Activated gamma-delta T cell treated with anti-CD3 and anti-CD28 coated beads, Interleukin-2, amount 50 U/mL, for 16 hours (primary cell): ENCODE measurements at places on chromosomes 1 and 21.

DNA sequence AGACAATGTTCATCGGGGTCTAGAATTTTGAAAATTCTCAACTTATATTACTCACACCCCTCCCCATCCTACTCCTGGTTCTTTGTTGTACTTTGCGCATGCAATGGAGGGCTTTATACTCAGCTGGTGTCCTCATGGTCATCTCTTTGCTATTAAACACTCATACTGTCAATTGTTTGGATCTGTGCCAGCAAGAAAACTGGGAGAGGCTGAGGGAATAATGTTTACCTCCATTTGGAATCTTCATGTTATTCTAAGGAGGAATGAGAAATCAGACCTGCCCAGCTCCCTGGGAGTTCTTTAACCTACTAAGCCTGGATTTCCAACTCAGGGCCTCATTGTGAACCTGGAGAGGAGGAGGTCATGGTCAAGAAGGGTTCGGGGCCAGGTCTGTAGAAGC lies 143.9 kb upstream of the DNAH14 start:
- no peak for DNase-seq

- DNase-seq = no peak
Measured at GRCh38 chr1:57638239-57638638, 214.4 kb upstream of the DAB1 start.

DNA sequence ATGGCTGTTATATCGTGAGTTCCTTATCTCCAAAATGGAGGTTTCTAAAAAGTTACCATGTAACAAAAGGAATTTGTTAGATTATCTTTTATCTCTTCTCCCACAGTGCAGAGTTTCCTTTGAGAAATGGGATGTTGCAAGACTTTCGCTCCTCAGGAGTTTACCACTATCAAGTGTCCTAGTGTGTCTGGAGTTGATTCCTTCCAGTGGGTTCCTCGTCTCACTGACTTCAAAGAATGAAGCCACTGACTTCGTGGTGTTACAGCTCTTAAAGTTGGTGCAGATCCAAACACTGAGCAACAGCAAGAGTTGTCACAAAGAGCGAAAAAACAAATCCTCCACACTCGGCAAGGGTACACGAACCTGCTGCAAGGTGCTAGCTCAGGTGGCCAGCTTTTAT lies 37.0 kb downstream of the SPAG17 start:
- no peak for DNase-seq

- DNase-seq = no peak
Measured at GRCh38 chr1:247345881-247346280, 14.2 kb upstream of the ZNF496 start.

DNA sequence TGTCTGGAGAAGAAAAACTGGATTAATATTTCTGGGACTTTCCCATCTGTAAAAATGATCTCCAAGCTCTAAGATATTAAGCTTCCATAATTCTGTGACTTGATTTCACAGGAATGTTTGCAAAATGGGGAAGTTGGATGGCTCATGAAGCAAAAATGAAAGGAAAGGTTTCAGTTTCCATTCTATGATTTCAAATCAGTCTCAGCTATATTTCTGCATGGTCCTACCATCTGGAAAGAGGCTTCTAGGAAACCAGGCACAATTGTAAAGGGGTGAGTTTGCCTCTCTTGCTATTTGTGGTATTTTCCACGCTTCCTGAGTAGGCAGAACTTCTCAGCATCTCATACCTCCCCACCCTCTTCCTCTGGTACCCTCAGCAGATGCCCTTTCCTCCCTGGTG lies 22.4 kb upstream of the ACTN2 start:
- DNase-seq = no peak

DNA sequence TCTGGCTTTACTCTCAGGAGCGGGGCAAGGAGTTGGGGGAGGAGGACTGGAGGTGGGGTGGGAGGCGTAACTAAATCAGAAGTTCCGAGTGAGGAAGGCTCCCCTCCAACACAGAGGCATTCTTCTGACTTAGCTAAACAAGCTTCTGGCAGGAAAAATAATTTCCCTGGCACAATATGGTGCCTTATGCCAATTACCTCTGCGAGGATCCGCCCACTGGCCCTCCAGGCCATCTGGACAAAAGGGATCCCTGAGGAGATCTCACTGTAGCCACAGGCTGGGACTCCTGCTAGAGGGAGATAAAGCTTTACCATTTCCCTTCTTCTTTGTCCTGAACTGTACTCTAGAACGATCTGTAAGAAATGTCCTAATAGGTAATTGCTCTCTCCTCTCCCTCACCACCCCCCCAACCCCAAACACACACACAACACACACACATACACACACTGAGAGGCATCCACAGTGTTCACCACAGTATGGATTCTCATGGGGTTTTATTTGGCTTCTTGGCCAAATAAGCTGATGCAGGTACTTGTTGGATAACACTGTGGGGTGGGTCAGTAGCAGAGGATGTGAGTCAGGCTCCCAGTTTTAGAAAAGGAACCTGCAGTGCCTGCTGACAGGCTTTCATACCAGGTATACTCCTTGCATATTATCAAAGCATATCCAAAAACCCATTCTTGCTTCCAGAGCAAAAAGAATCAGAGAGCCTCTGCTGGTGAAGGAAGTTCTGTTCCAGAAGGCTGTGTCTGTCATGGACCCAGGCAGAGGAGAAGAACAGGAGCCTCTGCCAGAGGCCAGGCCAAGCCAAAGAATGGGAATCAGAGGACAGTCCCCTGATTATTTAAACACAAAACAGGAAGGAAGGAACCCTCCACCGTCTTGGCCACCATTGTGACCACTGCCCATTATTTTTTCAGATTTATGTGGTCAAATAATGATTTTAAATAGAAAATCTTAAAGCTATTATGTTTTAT lies 169.1 kb downstream of the C1orf21 start:
- no peak for DNase-seq

DNA sequence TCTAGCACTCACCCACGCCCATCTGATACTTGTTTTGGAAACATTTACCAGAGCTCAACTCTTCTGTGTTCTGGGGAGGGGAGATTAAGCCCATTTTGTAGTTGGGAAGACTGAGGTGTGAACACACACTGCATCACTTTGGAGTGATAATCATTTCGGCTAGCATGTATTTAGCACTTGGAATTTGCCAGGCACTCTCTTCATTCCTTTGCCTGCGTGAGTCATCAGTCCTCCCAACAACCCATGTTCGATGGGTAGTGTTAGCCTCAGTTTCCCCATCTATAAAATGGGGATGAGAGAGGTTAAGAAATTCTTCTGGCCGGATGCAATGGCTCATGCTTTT lies 182.8 kb upstream of the TMEM51 start:
- no peak for DNase-seq

DNA sequence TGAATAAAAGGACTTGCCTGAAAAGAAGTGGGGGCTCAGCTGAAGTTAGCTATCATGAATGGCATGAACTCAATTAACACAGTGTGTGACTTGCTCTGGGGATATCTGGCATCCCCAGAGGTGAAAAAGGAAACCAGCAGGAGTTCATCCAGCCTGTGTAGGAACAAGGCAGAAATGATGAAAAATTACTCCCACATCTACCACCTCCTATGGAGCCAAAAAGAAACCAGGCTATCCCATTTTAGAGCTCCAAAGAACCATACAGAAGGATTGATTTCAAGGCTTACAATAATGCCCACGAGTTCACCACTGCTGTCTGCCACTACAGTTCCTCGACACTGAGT lies 25.3 kb downstream of the TP53BP2 start:
- DNase-seq = no peak

DNA sequence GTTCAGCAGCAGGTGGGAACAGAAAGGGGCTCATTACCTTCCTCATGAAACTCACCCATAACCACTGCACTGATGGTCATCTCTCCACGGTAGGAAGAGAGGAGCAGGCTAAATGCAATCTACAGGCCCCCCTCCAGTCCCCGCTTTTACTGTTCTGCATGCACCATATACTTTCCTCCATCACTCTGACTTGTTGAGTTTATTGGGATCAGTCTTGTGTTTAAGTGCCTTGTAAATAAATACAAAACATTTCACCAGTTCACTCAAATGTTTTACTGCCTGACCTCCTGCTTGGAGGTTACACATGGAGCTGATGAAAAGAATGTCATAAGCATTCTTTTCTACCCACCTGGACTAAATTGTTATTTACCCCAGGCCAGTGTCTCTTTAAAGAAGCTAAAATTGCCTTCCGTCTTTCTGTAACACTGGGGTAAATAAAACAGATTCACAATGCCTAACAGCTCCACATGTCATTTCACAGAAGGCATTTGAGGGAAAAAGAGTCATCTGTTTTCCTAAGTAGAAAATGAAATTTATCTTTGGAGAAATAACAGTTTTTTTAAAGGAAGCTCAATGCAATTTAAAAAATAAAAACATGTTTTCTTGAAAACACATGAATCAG lies 30.7 kb downstream of the PTPN14 start:
- DNase-seq = no peak

- DNase-seq = no peak
Measured at GRCh38 chr1:230627767-230628166, 14.5 kb upstream of the COG2 start.

DNA sequence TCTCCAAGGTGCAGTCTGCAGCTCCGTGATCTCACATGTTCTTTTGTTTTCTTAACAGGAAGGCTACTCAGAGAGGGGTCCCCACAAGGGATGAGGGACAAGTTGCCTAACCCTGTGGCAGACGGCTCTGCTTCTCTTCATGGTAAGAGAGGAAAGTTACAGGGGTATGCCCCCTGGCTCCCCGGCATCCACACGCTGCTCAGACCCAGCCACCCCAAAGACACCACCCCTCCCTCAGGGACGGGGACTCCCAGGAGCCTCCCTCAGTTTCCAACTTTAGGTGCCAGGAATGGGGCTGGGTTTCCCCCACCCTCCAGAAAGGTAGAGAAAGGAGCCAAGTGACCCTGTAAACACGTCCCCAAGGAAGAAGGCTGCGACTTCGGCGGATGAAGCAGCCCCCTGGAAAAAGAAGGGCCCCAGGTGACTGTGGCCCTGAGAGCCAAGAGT lies 19.7 kb downstream of the OPTC start:
- no peak for DNase-seq

- no peak for DNase-seq
Measured at GRCh38 chr1:35894183-35894582, 11.2 kb downstream of the AGO1 start.

DNA sequence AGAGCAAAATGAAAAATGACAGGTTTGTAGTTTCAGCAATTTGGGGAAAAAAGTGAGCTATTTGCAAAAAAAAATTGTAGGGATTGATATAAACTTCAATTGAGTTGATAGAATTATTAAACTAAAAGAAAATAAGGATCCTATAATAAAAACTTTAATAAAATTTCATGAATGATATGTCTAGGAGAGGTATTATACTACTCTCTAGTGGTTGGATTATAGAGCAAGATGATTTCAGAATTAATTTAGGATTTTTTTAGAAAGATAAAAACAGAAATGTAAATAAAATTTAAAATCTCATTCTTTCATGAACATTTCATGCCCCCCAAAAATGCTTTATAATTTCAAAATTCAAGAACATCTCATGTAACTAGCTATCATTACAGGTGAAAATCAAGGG lies 430.4 kb downstream of the DSCAM start:
- no peak for DNase-seq

GRCh38 chr1:22680726-22681125 lies 27.7 kb downstream of the C1QB start:
- DNase-seq = no peak
